ENCODE measurements at places on chromosomes 5 and 9. TPM values are rescaled to one million over a fixed set of nuclear protein-coding genes. Genes with fewer than 3 reads are reported as not detected.

Gene ANKRD34B
- total RNA-seq, result under 0.01 TPM

Gene AQP7
- total RNA-seq, result 1.1 TPM

GRCh38 chr9:72232778-72233177 is 83.5 kb downstream of the GDA start:
- no peak for DNase-seq
- H3K4me1 ChIP-seq, result no peaks in the 10 kb centered on the region
- no peaks in the 10 kb centered on the region for H3K27me3 ChIP-seq
- no peaks in the 10 kb centered on the region for H3K36me3 ChIP-seq
- H3K27ac ChIP-seq, result no peak overlapping the region

GRCh38 chr5:74885170-74885569 is 19.0 kb upstream of the FAM169A start:
- no peaks in the 10 kb centered on the region for H3K36me3 ChIP-seq
- no peaks in the 10 kb centered on the region for H3K27me3 ChIP-seq
- no peak for DNase-seq
- no peak overlapping the region for H3K27ac ChIP-seq
- H3K4me1 ChIP-seq, result no peaks in the 10 kb centered on the region

- no peaks in the 10 kb centered on the region for H3K36me3 ChIP-seq
- H3K4me3 ChIP-seq, result no peak overlapping the region
- H3K27me3 ChIP-seq, result no peaks in the 10 kb centered on the region
- H3K4me1 ChIP-seq, result no peaks in the 10 kb centered on the region
Observed at GRCh38 chr9:101022704-101023103, 5.8 kb upstream of the PLPPR1 start.
